Muscle of leg (tissue), 16 donors: ENCODE measurements at places on chromosomes 16 and 17.

GRCh38 chr16:10180771-10181163 is 1.5 kb downstream of the GRIN2A start:
- no peak overlapping the region for H3K4me3 ChIP-seq
- peaks cover 65% of the 10 kb centered on the region for H3K27me3 ChIP-seq
- no peaks in the 10 kb centered on the region for H3K36me3 ChIP-seq
- H3K27ac ChIP-seq, result no peak overlapping the region
- DNase-seq, result peak; percentile 23
- peaks cover 15% of the 10 kb centered on the region for H3K4me1 ChIP-seq

DNA sequence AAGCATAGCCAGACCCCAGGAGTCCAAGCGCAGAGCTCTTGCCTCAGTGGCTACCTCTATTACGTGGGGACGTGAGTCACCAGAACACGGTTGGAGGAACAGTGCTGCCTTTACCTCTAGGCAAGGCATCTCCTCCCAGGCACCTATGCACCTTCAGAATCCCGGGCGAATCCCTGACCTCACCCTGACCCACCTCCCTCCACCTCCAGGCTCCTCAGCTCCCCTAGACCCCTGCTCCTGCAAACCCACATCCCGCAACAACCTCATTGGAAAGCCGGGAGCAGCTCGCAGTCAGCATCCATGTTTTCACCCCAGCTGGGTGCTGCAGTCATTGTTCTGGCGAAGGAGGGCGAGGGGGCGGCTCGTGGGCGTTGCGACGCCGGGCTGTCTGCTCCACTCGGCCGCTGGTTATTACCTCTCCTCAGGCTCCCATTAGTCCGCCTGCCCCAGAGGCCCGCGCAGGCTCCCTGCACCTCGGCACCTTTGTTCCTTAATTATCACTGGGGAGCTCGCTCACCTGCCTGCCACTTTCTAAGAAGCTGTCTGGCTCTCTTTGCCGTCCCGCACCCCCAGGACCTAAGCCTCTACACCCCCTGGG is 24.6 kb upstream of the DLX4 start:
- no peaks in the 10 kb centered on the region for H3K36me3 ChIP-seq
- H3K4me1 ChIP-seq, result no peaks in the 10 kb centered on the region
- no peak for DNase-seq
- H3K4me3 ChIP-seq, result no peak overlapping the region

- H3K27ac ChIP-seq, result no peak overlapping the region
- DNase-seq, result peak; percentile 24
- no peaks in the 10 kb centered on the region for H3K36me3 ChIP-seq
- peaks cover 2% of the 10 kb centered on the region for H3K27me3 ChIP-seq
- H3K4me1 ChIP-seq, result peaks cover 39% of the 10 kb centered on the region
These were observed 6.2 kb upstream of the SPATA20 start for GRCh38 chr17:50540560-50541401.

DNA sequence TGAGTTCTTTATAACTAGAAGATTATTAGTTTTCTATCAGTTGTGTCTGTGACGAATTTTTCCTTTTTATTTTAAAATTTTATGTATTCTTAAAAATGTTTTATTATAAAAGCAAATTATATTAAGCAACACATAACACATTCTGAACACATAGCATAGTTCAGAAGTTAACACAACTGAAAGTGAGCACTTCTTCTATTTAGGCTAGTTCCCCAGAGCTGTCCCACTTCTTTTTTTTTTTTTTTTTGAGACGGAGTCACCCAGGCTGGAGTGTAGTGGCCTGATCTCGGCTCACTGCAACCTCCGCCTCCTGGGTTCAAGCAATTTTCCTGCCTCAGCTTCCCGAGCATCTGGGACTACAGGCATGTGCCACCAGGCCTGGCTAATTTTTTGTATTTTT is 37.7 kb upstream of the ALDH3A2 start:
- no peaks in the 10 kb centered on the region for H3K4me1 ChIP-seq
- no peak overlapping the region for H3K4me3 ChIP-seq
- H3K27ac ChIP-seq, result no peak overlapping the region
- H3K36me3 ChIP-seq, result no peaks in the 10 kb centered on the region
- peak; percentile 8 for DNase-seq

- H3K27me3 ChIP-seq, result no peaks in the 10 kb centered on the region
- H3K4me1 ChIP-seq, result peaks cover 18% of the 10 kb centered on the region
- no peak overlapping the region for H3K4me3 ChIP-seq
- H3K36me3 ChIP-seq, result no peaks in the 10 kb centered on the region
- DNase-seq, result no peak
These were observed 14.3 kb upstream of the NUBP1 start for GRCh38 chr16:10729104-10730048.
